ENCODE measurements at places on chromosomes 7 and 10.

DNA sequence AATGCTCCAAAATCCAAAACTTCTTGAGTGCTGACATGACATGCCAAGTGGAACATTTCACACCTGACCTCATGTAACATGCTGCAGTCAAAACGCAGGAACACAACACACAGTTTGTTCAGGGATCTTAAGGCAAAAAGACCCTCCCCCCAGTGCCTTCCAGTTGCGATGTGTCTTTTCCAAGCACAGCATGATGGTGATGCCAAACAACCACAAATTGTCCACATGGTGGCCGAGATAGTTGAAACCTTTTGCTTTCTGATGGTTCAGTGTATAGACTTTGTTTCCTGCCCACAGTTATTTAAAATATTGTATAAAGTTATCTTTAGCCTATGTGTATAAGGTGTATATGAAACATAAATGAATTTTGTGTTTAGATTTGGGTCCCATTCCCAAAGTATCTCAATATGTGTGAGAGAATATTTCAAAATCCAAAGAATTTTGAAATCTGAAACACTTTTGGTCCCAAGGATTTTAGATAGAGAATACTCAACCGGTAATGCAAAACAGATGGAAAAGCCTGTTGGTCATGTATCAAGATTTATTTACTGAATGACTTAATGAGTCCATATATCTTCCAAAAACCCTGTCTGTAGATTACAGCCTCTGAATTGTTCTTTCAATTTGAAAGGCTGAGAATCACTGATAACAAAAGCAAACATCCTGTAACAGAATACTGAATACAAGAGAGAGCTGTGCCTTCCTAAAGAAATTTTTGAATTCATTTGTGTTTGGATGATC is 93.4 kb upstream of the OIT3 start:
- DNase-seq, result no peak

DNA sequence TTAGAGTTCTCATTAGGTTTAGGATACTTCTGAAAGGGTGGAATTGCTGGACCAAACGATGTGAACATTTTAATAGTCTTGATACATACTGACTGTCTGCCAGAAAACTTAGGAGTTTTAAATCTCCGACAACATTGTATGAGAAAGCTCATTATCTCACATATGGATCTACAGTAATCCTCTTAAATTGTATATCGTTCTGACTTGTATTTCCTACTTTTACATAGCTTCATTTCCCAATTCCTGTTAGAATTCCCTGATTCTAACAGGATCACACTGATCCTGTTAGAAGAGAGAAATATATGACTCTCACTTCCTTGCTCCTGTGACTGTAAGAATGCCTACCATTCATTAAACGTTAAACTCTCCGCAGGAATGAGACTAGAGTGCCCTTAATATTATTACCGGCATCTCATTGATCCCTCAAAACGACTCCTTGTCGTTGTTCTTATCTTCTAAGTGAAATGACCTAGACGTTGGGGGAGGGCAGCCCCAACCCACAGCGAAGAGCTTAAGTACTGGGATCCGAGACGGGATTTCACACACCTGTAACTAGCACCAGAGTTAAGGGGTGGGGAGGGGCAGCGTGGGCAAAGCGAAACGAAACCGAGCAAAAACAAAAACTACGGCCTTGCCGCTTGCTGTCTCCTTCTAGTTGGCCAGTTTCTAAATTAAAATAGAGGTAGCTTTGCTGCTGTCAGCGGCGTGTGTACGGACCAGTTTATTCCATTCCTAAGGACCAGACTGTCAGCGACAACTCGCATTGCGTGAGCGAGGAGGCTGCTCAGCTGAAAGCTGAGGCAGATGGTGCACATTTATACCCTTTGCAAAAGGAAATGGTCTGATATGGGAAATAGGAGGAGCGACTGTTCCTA is 678 bp upstream of the TMEM106B start:
- no peak for DNase-seq

DNA sequence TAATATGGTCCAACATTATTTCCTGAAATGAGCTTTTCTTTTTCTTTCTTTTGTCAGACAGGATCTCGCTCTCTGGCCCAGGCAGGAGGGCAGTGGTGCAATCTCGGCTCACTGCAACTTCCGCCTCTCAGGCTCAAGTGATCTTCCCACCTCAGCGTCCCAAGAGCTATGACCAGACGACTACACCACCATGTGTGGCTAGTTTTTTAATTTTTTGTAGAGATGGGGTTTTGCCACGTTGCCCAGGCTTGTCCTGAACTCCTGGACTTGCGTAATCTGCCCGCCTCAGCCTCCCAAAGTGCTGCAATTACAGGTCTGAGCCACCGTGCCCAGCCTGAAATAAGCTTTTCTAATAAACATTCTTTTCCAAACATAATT is 48.6 kb downstream of the CUL2 start:
- no peak for DNase-seq

GRCh38 chr10:58645416-58646146 is 132.9 kb downstream of the BICC1 start:
- DNase-seq, result no peak

DNA sequence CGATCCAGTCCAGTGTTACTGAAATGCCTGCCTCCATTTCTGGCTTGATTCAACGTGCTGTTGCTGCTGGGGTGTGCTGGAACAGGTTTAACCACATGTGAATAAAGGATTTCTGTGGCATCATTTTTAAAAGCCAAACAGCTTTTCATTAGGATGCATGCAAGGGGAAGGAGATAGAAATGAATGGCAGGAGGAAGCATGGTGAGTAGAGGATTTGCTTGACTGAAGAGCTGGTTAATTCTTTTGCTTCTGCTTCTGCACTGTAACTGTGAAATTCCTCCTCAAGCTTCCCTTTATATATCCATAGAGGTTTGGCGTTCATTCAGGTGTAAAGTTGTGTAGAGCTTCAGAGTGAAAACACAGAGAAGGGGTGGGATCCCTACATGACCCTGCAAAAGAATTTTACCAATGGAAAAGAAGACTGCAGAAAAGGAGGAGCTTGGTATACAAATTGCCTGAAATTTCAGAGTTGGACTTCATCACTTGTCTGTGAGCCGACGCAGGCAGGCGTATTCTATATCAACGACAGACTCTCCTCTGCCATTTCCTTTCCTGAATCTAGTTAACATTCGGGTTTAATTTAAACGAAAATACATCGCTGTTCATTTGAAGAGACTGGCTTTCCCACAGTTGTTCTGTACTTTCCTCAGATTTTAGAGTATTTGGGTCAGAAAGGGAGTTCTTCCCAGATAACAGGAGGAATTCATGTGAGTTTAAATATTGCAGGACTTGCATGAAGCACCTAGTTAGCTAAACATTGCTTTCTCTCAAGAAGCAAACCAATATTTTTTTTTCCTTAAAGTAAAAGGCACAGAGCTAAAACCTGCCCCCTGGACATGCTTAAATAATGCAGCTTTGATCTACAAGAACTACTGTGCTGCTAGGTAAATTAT is at the start of gene SOSTDC1:
Gene SOSTDC1, minus strand, starts transcription at position 270 of the 893 bp plus-strand sequence. Its CDS starts 70 bp downstream, at position 200.
- DNase-seq, result no peak

DNA sequence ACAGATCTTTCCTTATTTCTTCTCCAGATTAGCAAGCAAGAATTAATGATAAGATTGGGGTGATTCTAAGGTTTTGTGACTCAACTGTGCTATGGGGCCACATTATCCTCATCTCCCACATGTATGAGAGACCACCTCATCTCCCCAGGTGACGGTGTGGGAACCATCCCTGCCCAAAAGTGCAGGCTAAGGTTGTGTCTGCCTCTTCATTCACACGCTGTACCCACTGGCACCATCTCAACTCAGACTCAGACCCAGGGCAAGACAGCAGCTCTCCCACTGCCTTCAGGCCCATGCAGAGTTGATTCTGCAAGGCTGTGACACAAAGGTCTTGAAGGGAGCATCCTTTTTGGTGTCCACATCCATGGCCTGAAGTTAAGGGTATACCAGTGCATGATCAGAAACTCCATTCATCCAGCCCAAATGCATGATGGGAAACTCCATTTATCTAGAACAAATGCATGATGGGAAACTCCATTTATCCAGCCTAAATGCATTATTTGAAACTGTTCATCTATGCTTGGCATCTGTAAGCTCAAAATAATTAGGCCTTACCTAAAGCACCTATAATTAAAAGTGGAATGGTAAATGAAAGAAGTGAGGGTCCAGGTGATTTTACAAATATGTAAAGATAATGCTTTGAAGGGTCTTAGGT is 99.4 kb downstream of the TCERG1L start:
- no peak for DNase-seq

DNA sequence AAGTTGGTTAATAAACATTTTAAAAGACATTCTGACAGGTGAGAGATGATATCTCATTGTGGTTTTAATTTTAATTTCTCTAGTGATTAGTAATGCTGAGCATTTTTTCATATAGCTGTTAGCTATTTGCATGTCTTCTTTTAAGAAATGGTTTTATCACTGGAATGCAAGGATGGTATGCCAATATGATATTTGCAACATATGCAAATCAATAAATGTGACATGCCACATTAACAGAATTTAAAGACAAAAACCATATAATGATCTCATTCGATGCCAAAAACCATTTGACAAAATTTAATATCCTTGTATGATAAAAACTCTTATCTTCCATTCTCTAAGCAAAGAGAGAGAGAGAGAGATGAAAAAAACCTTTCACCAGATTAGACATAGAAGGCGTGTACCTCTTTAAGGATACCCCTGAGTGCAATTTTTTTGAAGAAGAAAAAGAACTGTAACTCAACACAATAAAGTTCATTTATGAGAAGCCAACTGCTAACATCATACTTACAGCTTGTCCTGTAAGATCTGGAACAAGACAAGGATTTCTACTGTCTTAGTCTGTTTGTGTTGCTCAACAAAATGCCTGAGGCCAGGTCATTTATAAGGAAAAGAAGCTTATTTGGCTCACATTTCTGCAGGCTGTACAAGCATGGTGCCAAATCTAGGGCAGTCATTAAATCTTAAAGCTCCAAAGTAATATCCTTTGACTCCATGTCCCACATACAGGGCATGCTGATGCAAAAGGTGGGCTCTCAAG is 39.7 kb upstream of the ZMYND11 start:
- no peak for DNase-seq

DNA sequence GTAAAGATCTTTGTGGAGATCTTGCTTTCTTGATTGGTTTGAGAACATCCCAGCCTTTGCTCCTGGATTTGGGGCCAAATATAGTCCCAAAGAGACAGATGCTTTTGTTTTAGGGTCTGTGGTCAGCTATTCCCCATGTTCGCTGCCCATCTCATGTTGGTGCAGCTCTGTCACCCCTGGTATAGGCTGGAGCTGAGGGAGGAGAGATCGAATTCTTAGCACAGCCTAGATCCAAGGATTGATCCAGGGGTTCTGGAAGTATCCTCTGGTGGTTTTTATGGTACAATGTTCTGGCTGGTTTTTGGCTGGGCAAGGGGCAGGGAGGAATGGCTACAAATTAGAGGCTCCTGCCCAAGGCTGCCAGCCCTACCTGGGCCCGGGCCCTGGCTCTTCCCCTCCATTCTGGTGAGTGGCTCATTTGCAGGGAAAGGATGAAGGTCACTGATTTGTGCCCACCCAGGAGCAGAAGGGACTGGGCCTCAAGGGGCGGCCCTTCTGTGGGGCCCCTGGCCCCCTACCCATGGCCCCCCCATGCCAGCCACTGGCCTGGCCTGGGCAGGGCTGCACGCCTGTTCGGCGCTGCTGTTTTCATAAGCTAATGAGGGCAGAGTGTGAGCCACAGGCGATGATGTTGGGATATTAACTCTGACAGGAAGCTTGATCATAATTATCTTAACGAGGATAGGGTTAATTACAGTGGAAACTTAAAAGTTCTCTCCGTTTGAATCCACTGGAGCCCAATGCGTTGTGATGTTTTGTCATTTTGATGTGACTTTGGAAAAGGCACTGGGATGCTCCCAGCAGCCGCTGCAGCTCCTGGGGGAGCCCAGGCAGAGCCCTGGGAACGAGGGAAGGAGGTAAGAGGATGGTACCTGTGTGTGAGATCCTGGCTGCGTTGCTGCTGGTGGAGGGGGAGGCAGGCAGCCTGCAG is 600.6 kb downstream of the LRMDA start:
- DNase-seq, result no peak

DNA sequence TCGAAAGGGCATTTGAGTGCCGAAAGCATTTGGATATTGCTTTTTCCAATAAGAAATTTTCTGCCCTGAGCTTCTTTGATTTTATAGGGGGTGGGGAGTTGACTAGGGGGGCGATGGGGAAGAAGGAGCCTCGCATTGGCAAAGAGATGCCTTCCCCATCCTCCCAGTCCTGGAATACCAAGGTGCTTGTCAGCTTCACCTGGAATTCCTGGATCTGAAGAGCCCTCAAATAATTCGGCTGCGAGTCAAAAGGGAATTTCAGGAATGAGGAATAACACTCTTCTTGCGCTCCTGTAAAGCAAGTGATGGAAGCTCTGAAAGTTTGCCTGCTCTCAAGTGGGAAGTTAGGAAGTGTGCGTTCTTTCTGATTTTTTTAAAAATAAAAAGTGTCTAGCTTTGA is 7.3 kb downstream of the NXPH1 start:
- no peak for DNase-seq

GRCh38 chr10:129447486-129447885 is 19.6 kb upstream of the MGMT start:
- no peak for DNase-seq

GRCh38 chr10:43121444-43121843 is 16.8 kb upstream of the CSGALNACT2 start:
- DNase-seq, result peak; percentile 40

- DNase-seq, result no peak
Measured at GRCh38 chr10:42836771-42837468, 54.3 kb downstream of the BMS1 start.

GRCh38 chr7:630111-630511 is 96.4 kb upstream of the DNAAF5 start:
- no peak for DNase-seq

- no peak for DNase-seq
Measured at GRCh38 chr7:113015034-113015645, 71.5 kb downstream of the GPR85 start.

DNA sequence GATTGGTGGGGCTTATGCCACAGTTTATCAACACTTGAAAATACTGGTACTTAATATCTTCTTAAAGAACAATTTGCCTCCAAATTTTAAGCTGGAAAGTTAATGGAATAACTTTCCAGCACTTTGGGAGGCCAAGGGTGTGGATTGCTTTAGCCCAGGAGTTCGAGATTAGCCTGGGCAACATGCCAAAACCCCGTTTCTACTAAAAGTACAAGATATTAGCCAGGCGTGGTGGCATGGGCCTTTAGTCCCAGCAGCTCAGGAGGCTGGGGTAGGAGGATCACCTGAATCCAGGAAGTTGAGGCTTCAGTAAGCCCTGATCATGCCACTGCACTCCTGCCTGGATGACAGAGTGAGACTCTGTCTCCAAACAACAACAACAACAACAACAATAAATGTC is 56.0 kb downstream of the PRF1 start:
- DNase-seq, result no peak

- no peak for DNase-seq
Measured at GRCh38 chr7:45563941-45564461, 10.2 kb upstream of the ADCY1 start.

GRCh38 chr7:52764492-52765169 is 270.8 kb upstream of the POM121L12 start:
- no peak for DNase-seq

GRCh38 chr7:100785878-100786277 is 41.4 kb downstream of the EPHB4 start:
- no peak for DNase-seq
